Fibroblast of skin of left biceps (primary cell): ENCODE measurements at places on chromosomes 7 and 10.

GRCh38 chr10:110160081-110160480 lies 47.3 kb upstream of the MXI1 start:
- no peak for DNase-seq

GRCh38 chr10:86940677-86941076 lies 16.7 kb downstream of the MMRN2 start:
- no peak for DNase-seq

- DNase-seq, result peak; percentile 73
Measured at GRCh38 chr10:58577437-58577777, 64.7 kb downstream of the BICC1 start.

- DNase-seq, result no peak
Measured at GRCh38 chr10:71736570-71736952, 17.0 kb upstream of the C10orf105 start.

- DNase-seq, result no peak
Measured at GRCh38 chr10:21980691-21981090, 22.8 kb downstream of the DNAJC1 start.

DNA sequence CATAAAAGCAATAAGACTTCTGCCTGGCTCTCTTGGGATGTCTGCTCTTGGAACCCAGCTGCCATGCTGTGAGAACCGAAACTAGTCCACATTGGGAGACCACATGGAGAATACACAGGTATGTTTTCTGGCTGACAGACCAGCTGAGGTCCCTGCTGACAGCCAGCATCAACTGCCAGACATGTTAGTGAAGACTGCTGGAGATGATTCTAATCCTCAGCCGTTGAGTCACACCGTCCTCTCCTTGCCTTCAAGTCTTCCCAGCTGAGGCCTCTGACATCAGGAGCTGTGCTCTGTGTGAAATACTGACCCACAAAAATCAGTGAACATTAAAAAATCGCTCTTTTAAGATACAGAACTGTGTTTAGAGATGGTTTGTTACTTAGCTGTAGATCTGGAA lies 36.9 kb upstream of the AGR2 start:
- DNase-seq, result peak; percentile 21

DNA sequence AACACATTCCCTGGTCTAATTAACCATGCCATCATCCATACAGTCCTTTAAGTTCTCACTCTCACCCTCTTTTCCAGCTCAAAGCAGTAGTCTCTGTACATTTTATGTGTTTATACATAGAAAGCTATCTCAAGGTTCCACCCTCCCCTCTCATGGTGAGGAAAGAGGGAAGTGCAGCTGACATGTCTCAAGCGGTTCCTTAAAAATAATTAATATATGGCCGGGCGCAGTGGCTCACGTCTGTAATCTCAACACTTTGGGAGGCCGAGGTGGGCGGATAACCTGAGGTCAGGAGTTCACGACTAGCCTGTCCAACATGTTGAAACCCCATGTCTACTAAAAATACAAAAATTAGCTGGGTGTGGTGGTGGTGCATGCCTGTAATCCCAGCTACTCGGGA lies 36.7 kb downstream of the ZC3HAV1 start:
- DNase-seq, result no peak

GRCh38 chr10:49410365-49411074 lies 14.6 kb upstream of the DRGX start:
- DNase-seq, result no peak

GRCh38 chr7:158588878-158589442 lies 1.3 kb upstream of the PTPRN2 start:
- DNase-seq, result no peak

DNA sequence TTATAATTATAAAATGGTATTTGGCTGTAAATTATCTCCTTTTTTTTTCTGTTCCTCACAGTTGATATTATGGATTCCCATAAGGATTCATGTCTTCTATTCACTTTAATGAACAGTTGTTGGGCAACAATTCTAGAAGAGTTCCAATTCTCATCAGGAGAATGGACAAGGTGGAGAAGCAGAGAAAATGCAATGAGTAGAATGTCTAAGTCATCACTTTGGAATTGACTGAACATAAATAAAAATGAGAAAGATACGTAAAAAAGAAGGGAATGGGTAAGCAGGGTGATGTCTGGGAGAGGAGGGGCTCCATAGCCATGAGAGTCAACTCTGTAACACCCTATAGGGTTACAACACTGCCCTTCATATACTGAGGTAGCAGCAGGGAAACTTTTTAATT lies 1.8 kb upstream of the CAV2 start:
- DNase-seq, result no peak

- no peak for DNase-seq
Measured at GRCh38 chr10:131568866-131569265, 257.3 kb upstream of the TCERG1L start.

- DNase-seq, result no peak
Measured at GRCh38 chr10:113415246-113415645, 137.6 kb upstream of the HABP2 start.
